Stimulated activated CD8-positive, alpha-beta memory T cell treated with anti-CD3 and anti-CD28 coated beads, Interleukin-15, amount 100 ng/mL, for 4 hours (primary cell): ENCODE measurements at places on chromosomes 12 and 14.

DNA sequence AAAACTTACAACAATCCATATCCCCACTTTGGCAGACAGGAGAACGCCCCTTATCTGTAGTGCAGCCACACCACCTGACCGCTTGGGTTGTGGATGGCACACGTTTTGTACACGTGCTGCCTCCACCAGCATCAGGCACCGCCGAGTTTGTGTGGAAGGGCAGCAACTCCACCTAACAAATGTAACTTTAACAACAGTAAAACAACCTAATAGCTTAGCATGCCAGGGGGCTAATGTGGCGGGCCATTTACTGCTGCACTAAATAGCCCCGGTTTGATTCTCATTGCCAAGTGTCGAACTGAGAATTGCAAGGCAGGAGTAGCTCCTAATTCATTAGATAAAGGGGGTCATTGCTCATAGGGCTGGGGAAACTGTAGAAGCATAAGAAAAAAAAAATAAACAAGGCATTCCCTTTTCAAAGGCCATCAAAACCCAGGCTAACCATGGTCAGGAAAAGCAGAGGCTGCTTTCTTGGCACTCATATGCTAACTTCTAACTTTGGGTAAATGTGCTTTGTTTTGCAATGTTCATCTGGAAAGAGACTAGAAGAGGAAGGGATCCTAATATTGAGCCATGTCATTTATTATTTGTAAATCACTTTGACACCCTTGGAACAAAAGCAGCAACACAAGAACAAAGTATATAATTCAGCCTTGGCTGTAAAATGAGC lies 279.7 kb upstream of the SOX5 start:
- no peak for DNase-seq

GRCh38 chr12:69157023-69157655 lies 82.2 kb upstream of the CPSF6 start:
- DNase-seq = peak; percentile 66

DNA sequence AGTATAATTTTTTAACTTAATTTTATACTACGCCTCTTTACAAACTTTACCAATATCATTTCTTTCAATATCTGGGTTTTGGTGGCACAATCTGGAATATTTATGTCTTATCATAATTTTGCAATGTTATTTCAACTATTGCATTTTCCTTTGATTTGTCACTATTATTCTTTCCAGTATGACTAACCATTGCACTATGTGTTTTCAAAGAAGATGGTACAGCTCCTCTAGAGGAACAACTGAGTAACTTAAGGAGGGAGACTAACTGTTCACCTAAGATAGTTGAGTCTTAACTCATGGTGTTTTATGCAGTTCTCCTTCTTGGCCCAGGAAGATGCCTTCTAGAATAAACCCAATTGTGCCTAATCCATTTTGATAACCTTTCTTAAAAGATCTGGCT lies 60.5 kb upstream of the KIF21A start:
- DNase-seq = no peak

GRCh38 chr12:30694412-30695198 lies 1.1 kb downstream of the IPO8 start:
- no peak for DNase-seq

- DNase-seq = no peak
Measured at GRCh38 chr14:105149146-105149781, 19.3 kb downstream of the JAG2 start.

GRCh38 chr12:116425256-116426193 lies 133.7 kb upstream of the MAP1LC3B2 start:
- no peak for DNase-seq

DNA sequence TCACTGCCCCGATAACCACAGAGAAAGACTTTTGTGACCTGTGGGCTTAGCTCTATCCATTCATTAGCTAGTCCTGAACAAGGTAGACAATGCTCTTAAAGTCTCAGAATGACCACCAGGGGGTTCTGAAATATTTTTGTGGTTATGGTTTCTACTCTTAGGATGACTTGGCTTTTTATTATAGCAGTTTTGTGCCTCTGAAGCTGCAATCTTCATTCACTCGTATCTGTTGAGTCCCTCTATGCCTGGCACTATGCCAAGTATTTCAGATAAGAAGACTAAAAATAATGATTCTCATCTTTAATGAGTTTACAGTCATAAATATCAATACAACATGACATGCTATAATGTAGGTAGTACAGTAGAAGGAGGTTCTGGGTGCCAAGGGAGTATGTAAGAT lies 130.8 kb upstream of the TRHDE start:
- DNase-seq = no peak

- no peak for DNase-seq
Measured at GRCh38 chr14:99208318-99208717, 63.7 kb downstream of the BCL11B start.

DNA sequence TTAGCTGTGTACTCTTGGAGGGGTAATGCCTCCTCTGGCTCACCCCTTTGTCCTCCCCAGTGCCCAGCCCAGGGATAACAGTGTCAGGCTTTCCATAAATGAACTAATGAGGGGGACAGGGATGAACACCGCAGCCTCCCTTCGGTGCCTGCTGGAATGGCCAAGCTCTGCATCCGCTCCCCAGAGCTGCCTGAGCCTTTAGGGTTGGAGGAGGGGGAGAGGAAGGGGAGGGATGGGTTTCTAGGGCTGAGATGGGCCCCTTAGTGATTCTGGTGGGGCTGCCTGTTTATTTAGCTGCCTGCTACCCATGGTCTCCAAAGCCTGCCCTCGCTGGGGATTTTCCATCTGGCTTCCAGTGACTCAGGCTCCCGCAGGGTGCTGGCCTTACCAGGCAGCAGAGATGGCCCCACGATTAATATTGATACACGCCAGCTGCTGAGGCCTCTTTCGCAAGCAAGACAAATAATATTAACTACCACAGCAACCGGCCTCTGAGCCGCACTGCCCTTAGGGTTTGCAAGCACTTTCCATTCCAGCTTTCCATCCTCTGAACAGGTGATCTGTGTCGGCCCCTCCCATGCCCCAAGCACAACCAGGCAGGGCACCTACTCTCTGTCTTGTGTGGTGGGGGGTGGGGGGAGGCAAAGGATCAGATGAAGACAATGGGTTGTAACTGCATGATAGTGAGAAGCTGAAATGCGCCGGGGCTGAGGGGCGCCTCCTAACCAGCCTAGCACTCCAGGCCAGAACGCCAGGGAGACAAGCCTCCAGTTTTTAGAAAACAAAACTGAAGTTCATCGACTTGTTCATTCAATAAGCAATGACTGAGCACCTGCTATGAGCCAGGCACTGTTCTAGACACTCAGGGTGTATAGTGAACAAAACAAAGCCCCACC lies 56.7 kb downstream of the C14orf132 start:
- DNase-seq = no peak

DNA sequence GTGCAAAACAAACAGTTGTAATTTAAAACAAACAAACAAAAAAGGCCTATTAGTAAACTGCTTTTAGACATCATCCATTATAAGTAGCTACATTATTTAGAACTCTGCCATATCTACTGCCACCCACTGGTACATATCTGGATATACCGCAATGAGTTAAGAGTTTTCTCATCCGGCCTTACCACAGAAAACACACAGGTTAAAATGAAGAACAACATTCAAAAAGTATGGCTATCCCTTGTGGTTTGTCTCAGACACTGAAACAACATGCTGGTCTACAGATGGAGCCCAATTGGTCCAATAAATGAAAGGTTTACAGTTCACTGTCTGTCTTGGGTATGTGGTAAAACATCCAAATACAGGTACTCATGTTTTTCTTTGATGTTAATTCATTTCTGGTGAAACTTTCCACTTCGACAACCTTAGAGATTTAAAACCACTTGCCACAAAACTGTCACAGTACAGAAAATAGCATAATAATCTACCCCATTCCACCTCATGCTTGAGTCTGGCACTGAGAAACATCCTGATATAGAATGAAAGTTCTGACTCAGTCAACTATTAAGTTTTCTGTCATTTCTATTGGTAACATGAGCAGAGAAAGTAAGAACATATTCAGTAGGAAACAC lies 354.3 kb downstream of the CEP128 start:
- DNase-seq = no peak

DNA sequence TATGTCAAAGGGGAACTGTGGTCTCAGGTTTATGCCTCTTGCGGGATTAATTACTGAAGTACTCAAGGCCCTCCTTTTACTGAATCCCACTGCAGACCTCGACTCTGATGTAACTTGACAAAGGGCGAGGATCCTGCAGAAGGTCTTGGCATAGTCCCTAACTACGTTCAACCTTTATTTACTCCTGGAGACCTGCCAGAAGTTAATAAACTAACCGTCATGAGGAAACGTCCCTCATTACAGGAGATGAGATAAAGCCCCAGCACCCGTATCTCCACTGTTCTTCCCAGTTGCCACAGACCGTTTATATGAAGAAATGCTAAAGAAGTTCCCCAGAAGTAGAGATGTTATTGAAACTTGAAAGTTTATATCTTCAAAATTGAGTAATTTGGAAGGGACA lies 190.9 kb downstream of the ETV6 start:
- no peak for DNase-seq

- DNase-seq = no peak
Measured at GRCh38 chr12:80590085-80590484, 117.3 kb upstream of the MYF6 start.

GRCh38 chr14:96267336-96267735 lies 11.3 kb downstream of the BDKRB1 start:
- no peak for DNase-seq

- DNase-seq = no peak
Measured at GRCh38 chr12:121224591-121224990, 14.7 kb downstream of the P2RX4 start.

DNA sequence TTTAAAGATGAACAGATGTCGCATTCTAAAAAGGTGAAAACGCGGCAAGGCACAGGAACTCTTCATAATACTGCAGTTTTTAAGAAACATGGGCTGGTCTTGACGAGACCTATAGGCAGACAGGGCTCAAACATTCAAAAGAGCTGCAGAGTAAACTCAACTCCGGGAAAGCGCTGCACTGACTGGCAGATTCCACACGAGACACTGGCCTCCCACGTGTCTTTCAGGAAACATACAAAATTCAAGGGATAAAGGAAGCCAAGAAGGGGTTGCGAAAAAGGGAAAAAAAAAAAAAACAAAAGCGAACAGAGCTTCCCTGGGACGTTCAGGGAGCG lies 614 bp upstream of the ARF6 start:
- DNase-seq = peak; percentile 31

- DNase-seq = no peak
Measured at GRCh38 chr14:34113005-34113511, 162.2 kb upstream of the EGLN3 start.

GRCh38 chr14:95516554-95517181 lies at the start of gene SYNE3:
TSS of gene SYNE3 (minus strand) at chr14:95516650. CDS start at chr14:95475821, 40,829 bp downstream.
- no peak for DNase-seq

DNA sequence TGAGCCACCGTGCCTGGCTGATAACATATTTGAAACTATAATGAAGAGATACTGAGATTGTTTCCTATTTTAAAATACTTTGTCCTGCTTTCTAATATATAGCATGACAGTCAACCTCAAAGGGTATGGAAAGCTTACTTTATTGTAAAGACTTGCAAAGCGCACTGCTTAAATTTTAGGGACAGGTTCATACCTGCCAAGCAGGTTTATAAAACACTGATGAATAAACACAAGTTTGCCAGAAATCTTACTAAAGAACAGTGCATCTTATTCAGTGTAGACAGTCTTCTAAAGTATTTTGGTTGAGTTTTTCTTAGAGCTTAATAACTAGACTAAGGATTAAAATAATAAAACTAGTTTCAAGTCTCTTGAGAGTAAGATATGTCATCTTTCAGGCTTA lies 4.8 kb downstream of the C12orf71 start:
- no peak for DNase-seq

GRCh38 chr12:84789184-84789583 lies 123.4 kb downstream of the SLC6A15 start:
- DNase-seq = no peak

DNA sequence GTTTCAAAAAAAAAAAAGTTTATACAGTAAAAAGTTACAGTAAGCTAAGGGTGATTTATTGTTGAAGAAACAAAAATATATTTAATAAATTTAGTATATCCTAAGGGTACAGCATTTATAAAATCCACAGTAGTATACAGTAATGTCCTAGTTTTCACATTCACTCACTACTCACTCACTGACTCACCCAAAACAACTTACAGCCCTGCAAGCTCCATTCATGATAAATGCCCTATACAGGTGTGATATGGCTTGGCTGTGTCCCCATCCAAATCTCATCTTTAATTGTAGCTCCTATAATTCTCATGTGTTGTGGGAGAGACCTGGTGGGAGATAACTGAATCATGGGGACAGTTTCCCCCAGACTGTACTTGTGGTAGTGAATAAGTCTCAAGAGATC lies 61.7 kb downstream of the TC2N start:
- DNase-seq = no peak

DNA sequence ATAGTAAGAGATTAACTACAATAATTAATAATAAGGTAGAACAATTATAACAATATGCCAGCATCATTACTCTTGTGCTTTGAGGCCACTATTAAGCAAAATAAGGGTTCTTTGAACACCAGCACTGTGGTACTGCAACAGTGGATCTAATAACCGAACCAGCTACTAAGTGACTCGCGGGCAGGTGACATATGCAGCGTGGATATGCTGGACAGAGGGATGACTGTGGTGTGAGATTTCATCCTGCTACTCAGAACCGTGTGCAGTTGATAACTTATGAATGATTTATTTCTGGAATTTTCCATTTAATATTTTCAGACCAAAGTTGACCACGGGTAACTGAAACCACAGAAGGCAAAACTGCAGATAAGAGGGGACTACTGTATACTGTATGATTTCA lies 34.4 kb downstream of the BMAL2 start:
- no peak for DNase-seq

GRCh38 chr12:34299802-34300193 lies 277.5 kb downstream of the ALG10 start:
- DNase-seq = no peak

DNA sequence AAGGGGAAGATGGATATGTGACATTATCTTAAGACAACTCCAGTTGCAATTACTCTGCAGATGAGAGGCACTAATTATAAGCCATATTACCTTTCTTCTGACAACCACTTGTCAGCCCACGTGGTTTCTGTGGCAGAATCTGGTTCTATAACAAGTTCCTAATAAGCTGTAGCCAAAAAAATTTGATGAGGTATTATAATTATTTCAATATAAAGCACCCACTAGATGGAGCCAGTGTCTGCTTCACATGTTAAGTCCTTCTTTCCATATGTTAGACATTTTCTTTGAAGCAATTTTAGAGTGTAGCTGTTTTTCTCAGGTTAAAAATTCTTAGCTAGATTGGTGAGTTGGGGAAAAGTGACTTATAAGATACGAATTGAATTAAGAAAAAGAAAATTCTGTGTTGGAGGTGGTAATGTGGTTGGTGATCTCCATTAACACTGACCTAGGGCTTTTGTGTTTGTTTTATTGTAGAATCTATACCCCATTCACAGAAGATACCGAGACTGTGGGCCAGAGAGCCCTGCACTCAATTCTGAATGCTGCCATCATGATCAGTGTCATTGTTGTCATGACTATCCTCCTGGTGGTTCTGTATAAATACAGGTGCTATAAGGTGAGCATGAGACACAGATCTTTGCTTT lies 36.9 kb downstream of the PSEN1 start:
- no peak for DNase-seq

DNA sequence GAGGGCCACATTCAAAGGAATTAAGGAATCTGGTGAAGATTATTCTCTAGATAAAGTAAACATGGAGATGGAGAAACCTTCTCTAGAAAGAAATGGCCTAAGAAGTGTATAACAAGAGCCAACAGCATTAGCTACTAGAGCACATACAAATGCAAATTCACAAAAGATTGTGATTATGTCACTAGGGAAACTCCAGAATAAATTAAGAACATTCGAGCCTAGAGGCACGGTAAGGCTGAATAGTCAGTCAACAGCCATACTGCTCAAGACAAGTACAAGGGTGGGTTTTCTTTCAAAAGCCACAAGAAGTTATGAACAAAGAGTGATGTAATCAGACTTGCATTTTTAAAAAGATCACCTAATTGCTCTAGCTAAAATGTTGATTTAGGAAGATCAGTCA lies 25.4 kb downstream of the PPP4R3A start:
- DNase-seq = no peak
